ENCODE measurements at places on chromosomes 5 and 9.

DNA sequence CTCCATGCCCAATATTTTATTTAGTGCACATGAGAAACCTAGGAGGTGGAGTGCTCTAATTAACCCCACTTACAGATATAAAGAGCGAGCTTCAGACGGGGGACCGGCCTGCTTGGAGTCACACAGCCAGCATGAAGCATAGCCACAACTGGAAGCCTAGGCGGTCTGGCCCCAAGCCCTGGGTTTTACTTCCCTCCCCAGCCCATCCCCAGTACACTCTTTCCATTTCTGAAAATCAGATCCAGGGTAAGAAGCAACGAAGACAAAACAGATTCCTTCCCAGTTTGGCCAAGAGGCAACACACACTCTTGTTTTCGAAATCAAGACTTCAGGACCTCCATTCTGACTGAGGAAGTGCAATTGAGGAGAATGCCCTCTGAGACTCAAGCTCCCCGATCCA lies 27.1 kb downstream of the KCNMB1 start:
- no peak for DNase-seq

DNA sequence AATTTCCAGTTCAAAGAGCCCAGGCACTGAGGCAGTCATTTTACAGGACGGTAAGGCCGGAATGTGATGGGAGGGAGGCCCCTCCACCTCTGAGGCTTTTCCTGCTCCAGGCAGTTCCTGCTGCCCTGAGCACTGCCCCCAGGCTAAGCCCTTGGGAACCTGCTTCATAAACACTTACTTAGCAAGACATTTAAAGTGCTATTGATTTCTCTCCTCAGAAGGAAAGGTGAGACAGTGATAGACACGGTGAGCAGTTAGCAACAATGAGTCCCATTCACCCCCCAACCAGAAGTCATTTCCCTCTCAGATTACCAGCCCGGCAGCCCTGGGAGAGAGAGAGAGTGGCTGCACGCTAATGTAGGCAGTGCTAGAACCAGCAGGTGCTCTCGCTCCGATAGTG lies 462.5 kb downstream of the SPOCK1 start:
- no peak for DNase-seq

GRCh38 chr9:129568560-129569501 lies 52.1 kb downstream of the C9orf50 start:
- DNase-seq = no peak

GRCh38 chr9:97863314-97863713 lies 10.3 kb downstream of the FOXE1 start:
- DNase-seq = no peak

GRCh38 chr9:114046237-114046755 lies 31.8 kb downstream of the AMBP start:
- DNase-seq = no peak

Measured in stimulated activated CD8-positive, alpha-beta memory T cell treated with anti-CD3 and anti-CD28 coated beads, Interleukin-15, amount 100 ng/mL, for 48 hours (primary cell).